ENCODE measurements at places on chromosomes 4 and X.

- DNase-seq: no peak
Observed at GRCh38 chr4:140603286-140603685, 34.5 kb upstream of the UCP1 start.

DNA sequence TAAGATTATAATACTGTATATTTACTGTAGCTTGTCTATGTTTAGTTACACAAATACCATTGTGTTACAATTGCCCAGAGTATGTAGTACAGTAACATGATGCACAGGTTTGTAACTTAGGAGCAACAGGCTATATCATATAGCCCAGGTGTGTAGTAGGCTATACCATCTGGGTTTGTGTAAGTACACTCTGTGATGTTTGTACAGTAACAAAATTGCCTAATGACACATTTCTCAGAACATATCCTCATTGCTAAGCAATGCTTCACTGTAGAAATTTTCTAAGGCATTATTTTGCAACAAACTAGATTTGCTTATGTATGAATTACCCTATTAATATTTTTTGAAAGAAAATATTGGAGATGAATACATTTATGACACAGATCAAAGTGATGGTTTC, 1390.9 kb downstream of the C4orf33 start:
- no peak for DNase-seq

- no peak for DNase-seq
Observed at GRCh38 chrX:98350940-98351339, 1467.2 kb downstream of the RPA4 start.

- no peak for DNase-seq
Observed at GRCh38 chrX:123851079-123851478, 8.8 kb upstream of the XIAP start.

- no peak for DNase-seq
Observed at GRCh38 chrX:130778773-130779172, 124.2 kb downstream of the ENOX2 start.

GRCh38 chr4:63693321-63693720, 715.9 kb downstream of the TECRL start:
- DNase-seq: no peak

GRCh38 chrX:70254909-70255308, 5.1 kb downstream of the P2RY4 start:
- no peak for DNase-seq

DNA sequence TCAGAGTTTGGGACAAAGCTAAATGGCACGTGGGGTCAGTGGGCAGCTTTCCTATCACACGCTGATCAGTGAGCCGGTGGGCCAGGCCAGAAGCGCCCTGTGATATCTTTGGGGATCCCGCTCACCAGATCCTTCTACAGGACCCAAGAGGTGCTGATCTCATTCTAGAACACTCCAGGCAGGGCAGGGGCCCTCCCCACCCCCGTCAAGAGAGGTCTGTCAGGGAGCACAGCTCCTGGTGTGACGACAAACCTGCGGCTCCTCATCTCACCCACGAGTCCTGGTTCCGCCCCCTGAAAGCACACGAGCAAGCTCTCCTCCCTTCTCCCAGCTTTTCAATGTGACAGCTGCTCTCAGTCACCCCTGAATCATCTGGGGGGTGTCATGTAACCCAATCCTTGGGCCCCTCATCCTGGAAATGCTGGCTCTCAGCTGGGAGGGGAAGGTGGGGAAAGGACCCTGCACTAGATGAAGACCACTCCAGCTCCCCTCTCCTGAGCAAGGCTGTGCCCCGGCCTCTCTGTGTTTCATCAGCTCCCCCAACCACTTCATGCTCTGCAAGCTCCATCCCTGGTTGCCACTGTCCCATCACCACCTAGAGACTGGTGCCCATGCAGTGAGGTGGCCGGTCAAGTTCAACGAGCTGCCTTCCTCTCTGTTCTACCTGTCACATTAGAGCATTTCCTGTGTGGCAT, 4.6 kb downstream of the HCFC1 start:
- DNase-seq: no peak

DNA sequence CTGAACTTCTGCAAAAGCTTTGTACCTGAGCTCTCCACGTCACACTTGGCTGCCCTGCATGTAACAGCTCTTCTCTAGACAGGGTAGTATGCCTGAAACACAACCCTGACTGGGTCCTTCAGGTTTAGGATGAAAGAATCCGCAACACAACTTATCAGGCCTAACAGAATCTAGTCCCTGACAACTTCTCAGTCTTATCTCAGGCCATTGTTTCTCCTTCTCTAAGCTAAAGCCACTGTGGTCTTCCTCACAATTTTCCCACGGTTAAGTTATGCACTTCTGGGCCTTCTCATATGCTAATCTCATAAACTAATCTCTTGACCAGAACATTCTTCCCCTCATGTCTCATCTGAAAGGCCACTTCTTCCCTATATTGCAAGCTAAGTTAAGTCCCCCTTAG, 10.8 kb upstream of the TMPRSS11B start:
- DNase-seq: no peak

DNA sequence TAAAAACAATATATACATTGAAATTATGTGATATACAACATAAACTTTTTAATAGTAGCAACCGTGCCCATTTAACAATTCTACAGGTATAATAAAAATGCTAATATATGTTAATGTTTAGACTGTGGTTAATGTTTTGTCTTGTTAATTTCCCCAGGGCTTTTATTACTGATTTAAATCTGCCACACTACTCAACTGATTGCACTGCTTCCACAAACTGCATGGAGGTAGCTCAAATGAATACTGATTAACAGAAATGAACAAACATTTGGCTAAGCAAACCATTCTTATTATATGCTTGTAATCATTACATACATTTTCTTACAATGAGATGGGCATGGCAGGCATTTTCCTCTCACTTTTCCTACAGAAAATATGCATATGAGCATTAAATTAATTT, 275.9 kb downstream of the GPC3 start:
- DNase-seq: no peak

- no peak for DNase-seq
Observed at GRCh38 chrX:11899091-11899490, 141.1 kb downstream of the MSL3 start.

DNA sequence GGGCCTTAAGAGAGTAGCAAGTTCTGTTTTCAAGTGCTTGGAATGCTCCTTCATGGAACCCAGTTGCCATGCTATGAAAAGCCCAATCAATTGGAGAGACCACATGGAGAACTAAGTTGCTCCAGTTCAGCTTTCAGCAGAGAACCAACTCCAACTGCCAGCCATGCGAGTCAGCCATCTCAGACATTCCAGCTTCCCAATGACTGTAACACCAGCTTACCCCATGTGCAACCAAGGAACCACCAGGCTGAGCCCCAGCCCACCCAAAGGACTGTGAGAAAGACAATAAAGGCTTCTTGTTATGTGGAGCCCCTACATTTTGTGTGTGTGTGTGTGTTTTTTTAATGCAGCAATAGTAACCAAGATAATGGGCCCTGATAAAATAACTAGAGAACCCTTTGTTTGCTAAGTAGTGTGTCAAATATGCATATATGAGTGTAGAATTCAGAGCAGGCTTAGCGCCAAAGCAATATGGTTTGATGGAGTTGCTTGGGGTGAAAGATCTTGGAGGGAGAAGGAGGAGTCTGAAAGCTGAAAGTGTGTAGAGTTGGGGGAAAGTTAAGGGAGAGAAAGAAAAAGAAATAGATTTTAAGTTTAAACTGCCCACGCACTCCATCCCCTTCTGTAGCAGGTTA, 35.0 kb upstream of the CCKAR start:
- DNase-seq: no peak

DNA sequence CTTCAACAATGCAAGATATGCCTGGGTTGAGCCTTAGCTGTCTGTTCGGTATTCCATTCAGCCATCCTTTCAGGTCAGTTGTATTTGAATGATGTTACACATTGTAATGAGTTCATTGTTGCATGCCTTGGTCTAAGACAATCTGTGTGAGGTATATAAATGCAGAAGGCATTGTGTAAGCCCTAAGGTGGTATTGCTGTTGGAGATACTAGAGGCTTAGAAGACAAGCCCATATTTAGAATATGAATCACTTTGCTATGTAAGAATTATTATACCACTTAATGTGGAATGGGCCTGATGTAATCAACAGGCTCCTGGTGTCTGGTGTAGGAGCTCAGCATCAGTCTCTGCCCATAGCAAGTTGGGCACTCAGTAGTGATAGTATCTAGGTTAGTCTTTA, 473.4 kb upstream of the GNPDA2 start:
- no peak for DNase-seq

DNA sequence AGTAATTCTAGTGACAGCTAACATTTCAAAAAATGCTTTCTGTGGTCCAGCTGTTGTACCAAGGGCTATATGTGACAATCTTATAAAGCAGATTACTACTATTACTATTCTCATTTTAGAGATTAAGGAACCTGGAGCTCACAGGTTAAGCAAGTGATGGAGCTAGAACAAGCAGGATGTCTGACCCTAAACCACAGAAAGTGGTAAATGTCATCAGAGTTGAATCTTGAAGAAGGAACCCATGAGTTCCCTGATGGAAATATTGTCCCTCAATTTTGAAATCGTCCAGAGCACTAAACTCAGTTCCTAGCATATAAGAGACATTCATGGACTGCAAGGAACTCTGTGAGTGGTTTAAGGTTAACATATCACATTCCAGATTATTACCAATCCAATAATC, 214.0 kb downstream of the APBB2 start:
- DNase-seq: no peak

GRCh38 chrX:92231391-92231790, 452.2 kb downstream of the PCDH11X start:
- DNase-seq: no peak

GRCh38 chr4:150852216-150852615, 162.9 kb downstream of the LRBA start:
- DNase-seq: no peak

GRCh38 chr4:8932884-8933283, 61.2 kb upstream of the HMX1 start:
- DNase-seq: no peak

- DNase-seq: peak; percentile 29
Observed at GRCh38 chr4:173332021-173332487, 2.1 kb downstream of the HMGB2 start.

- peak; percentile 63 for DNase-seq
Observed at GRCh38 chr4:186604124-186604807, 48.9 kb upstream of the MTNR1A start.

DNA sequence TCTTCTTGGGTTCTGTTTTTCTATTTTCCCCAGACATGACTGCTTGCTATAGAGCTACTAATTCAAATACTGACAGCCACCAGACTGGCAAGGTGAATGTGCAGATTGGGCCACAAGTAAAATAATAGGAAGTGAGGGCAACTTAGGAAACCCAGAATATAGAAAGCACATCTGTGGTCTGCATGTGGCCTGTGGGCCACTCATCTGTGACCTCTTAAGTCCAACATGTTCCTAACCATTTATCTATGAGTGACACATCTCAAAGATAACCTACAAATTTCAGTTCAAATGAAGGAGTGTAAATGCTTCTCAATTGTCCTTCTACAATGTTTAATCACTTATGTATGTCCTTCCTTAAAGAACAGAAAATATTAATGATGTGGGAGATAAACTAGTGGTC, 128.9 kb downstream of the REELD1 start:
- no peak for DNase-seq

DNA sequence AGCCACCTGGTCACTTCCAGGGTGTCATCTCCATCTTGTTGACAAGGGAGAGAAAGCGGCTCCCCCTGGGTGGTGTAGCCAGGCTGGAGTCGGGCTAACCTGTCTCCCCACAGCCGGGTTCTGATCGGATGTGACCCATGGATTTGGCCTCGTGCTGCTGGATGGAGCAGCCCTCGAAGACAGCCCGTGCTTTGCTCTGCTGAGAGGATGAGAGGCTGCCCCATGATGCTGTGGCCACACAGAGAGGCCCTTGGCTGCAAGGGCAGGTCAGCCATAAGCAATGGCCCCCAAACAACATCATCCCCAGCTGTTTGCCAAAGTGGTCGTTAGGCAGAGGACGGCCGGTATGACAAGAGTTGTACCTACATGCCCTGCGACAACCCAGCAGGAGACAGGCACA, 106.6 kb downstream of the HMX1 start:
- no peak for DNase-seq

- no peak for DNase-seq
Observed at GRCh38 chr4:55733932-55734331, 85.7 kb upstream of the EXOC1L start.

GRCh38 chrX:97398030-97398551, 514.4 kb downstream of the RPA4 start:
- no peak for DNase-seq

DNA sequence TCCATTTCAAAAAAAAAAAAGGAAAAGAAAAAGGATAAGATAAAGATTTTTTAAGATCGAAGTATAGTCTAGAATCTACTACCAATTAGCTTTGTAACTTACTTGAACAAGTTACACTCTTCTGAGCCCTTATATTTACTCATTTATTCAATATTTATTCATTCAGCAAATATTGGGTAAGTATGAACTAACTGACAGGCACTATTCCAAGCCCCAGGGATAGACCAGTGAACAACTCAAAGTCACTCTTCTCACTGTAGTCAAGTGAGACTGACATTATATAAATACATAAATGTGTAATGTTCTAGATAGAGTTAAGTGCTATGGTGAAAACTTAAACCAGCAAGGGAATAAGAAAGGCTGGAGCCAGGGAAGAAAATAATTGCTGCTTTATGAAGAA, 131.6 kb downstream of the ARHGAP24 start:
- DNase-seq: no peak

- DNase-seq: no peak
Observed at GRCh38 chr4:117156806-117157205, 71.4 kb upstream of the TRAM1L1 start.

DNA sequence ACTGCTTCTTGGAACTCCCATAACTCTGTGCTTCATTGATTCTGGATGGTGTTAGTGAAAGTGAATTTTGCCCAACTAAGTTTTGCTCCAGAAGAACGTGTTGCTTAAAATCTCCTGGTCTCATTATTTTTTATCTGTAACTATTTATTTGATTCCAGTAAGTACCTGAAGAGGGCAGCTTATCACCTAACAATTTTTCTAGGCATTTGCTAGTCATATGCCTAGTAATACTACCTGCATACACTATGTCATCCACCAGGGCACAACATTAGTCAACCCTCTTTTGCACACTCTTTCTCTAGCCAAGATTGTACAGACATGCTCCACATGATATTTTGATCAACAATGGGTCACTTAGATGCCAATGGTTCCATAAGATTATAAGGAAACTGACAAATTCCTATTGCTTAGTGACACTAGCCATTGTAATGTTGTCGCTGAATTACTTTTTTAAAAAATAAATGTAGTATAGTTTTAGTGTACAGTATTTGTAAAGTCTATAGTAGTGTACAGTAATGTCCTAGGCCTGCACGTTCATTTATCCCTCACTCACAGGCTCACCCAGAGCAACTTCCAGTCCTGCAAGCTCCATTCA, 499.9 kb upstream of the AADAT start:
- DNase-seq: no peak

DNA sequence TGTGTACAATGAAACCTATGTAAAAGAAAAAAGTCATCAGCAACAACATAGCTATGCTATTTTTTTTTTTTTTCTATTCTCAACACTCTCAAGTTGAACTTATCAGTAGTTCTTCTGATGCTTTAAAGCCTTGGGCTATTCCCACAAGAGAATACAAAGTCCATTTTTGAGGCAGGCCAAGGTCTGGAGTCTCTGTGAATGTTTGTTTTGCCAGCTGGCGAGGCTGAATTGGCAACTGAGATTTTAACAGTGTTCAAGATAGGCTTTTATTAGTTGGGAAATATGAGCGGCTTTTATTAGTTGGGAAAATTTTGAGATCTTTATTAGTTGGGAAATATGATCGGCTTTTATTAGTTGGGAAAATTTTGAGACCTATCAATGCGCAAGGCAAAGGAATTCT, 336.6 kb downstream of the SLITRK2 start:
- DNase-seq: no peak

- DNase-seq: peak; percentile 70
Observed at GRCh38 chr4:150297861-150298474, 219.7 kb downstream of the DCLK2 start.

- peak; percentile 80 for DNase-seq
Observed at GRCh38 chr4:4677556-4678522, 136.0 kb upstream of the STX18 start.

Measured in lung (tissue), 17 donors.